ENCODE measurements at places on chromosomes 11 and 22.

DNA sequence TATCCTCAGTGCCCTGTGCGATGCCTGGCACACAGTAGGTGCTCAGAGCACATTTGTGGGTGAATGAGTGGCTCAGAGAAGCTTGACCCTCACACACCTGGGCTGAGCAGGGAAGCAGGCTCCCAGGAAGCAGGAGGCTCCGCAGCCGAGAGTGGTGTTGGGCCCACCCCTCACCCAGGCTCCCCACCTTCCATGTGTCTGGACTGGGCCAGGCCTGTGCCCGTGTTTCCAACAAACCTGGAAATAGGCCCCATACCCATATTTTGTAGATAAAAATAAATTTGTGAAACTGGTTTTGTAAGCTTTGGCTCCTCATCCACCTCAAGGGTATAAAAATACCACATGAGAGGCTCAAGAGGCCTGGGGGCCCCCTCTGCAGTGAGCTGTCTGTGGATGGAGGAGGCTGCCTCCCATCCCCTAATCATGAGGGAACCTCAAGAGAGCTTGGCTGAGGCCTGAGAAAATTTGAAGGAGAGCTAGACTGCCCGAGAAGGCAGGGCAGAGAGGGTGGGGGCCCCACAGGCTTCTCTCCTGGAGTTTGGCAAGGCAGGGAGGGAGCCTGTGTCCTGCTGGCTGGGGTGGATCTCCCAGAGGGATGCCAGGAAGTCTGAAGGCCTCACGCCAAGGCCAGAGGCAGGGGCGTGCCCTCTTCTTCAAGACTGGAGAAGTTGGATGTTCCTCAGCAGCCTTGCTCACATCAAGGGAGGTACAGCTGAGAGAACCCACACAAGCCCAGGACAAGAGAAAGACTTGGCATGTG is 147.0 kb upstream of the NECTIN1 start:
- DNase-seq: no peak

DNA sequence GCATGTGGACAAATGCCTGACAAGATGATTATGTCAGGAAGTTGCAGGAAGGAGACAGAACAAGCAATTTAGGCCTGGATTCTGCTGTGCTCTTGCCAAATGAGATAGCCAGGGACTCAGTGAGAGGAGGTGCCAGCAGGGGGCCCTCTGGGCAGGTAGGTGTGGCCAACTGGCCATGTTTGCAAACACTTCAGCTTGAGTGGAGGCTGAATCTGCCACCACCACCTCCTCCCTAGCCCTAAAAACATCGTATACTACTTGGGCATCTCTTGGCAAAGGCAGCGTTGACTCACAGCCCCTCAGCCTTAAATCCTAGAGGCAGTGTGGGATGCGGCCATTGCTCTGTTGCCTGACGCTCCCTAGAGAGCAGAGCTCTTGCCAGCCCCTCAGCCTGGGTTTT is 95.1 kb upstream of the PLET1 start:
- DNase-seq: no peak

DNA sequence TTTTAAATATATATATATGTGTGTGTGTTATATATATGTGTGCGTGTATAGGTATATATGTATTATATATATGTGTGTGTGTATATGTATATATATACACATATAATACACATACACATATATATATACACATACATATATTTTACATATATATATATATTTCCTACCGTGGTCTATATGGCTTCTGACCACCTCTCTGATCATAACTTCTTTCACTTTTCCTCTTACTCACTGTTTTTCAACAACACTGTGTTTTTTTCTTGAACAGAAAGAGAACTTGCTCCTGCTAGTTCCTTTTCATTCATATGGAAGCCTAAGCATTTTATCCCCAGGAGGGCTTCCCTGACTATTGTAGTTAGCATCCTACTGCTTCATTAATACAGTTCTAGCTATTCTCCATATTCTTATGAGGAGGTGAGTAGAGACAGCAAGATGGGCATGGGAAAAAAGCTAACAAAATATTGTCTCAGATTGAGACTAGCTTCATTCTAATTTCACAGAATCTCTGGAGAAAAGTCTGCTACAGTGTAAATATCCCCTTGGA is 38.5 kb upstream of the CTSC start:
- no peak for DNase-seq

- no peak for DNase-seq
These were observed 30.3 kb downstream of the PRMT3 start for GRCh38 chr11:20417771-20418170.

DNA sequence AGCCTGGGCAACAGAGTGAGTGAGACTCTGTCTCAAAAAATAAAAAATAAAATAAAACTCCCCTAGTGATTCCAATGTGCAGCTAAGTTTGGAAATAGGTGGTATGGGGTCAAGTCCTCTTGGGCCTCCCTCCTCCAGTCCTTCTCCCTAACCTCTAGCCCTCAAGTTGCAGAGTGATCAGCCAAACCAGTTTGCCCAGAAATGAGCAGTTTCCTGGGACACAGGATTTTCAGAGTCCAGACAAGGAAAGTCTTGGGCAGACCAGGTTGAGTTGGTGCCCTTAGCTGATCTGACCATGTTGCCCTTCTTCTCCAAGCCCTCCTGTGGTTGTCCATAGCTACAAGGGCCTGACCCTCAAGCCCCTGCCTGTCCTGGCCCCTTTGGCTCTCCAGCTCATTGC is 7.9 kb downstream of the TCN2 start:
- no peak for DNase-seq

- DNase-seq: no peak
These were observed 43.8 kb downstream of the RTL6 start for GRCh38 chr22:44454113-44454769.

GRCh38 chr11:95219599-95219998 is 11.4 kb downstream of the SESN3 start:
- DNase-seq: no peak

- DNase-seq: no peak
These were observed 1.3 kb downstream of the PAFAH1B2 start for GRCh38 chr11:117145393-117145761.

- DNase-seq: no peak
These were observed 759 bp downstream of the DESI1 start for GRCh38 chr22:41619979-41620588.
